ENCODE measurements at places on chromosomes 12 and 14.

- no peak for DNase-seq
These were observed 51.2 kb downstream of the ATF7IP start for GRCh38 chr12:14416658-14417057.

GRCh38 chr12:16165506-16165905 lies 112.0 kb downstream of the SLC15A5 start:
- DNase-seq, result no peak

- DNase-seq, result no peak
These were observed 91.9 kb downstream of the DPF3 start for GRCh38 chr14:72801836-72802587.

DNA sequence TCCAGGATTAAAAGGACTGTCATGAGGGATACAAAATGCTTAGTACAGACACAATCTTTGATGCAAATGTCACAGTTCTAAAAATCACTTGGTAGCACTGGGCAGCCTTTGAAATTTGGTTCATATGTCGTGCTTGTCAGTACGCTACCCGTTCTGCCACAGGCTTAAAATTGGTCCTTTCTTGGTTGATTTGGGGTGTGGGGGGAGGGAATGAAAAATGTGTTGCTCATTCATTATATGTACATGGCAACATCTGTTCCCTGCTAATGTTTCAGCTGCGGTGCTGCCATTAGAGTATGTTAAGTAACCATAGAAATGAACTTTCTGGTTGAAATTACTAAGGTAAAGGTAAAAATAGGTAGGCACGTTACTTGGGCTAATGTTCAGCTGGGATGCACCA lies 155.4 kb upstream of the ARHGAP5 start:
- no peak for DNase-seq

GRCh38 chr12:89448526-89448925 lies 76.1 kb downstream of the GALNT4 start:
- DNase-seq, result no peak

DNA sequence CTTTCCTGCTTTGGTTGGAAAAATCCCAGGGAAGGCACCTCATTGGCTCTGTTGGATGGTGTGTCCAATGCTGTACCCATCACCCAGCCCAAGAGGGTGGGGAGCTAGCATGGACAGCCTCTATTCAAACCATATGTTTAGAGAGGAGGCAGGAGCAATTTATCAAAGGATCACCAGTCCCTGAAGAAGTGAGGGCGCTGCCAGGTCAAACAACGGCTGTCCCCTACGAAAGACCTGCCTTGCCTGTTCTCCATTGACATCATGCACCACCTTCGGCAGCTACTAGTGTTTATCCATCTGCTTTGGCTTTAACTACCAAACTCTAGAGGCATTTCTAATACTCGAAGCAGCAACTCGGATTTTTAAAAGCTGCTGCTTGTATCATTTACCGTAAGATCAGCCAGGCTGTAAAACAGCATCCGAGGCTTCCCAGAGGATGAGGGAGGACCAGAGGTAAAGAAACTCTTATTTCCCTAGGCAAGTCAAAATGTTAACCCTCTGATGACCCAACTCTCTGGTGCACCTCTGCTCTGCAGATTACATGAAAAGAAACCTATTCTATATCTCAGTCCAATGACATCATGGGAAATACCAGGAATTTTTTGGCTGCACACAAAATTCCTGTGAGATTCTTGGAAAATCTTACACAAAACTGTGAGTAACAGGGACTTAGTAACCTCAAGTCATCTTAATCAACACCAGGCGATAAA lies 720.9 kb upstream of the TBX3 start:
- DNase-seq, result no peak

DNA sequence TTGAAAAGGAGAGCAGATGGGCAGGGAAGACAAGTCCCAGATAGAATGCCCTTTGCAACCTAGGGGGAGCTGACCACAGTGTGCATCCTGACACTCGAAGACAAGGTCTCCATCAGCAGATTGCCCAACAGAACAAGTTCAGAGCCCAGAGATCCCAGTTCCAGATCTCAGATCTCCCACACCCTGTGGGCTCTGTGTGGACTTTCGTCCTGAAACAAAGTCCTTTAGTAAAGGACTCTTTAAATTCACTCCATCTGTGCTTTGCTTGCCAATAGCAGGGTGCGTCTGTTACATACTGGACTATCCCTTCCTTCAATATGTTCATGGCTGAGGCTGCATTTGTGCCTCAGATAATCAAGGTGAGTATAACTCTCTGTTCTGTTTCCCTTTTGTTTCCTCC lies 8.7 kb upstream of the C1RL start:
- DNase-seq, result no peak
